ENCODE measurements at places on chromosomes 2 and 18.

GRCh38 chr2:30910686-30911085, 103.4 kb upstream of the CAPN13 start:
- DNase-seq = no peak

- DNase-seq = no peak
These were observed 27.0 kb upstream of the THUMPD2 start for GRCh38 chr2:39805936-39806608.

GRCh38 chr2:118864207-118864606, 16.8 kb upstream of the EN1 start:
- DNase-seq = no peak

- peak; percentile 18 for DNase-seq
These were observed 458 bp downstream of the HYCC2 start for GRCh38 chr2:201070948-201071478.

- DNase-seq = peak; percentile 34
These were observed 901 bp downstream of the WDFY1 start for GRCh38 chr2:223944166-223944702.
